ENCODE measurements at places on chromosomes 4 and X.

DNA sequence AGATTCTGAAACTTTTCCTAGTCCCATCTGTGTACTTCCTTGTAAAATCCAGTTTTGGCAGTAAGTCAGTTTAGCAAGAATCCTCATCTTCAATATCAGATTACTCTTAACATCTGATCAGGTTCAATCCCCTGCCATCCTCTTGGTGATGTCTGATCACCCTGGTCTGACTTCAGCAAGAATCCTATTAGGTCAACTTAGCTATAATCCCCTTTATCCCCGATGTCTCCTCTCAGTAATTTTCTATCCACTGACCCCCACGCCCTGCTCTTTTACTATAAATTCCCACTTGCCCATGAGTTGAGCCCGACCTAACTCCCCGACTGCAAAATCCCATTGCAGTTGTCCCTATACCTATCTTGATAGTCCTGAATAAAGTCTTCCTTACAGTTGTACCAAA lies 57.9 kb upstream of the PRSS48 start:
- no peak for DNase-seq

GRCh38 chr4:40820101-40820500 lies 70.3 kb downstream of the NSUN7 start:
- no peak for DNase-seq

DNA sequence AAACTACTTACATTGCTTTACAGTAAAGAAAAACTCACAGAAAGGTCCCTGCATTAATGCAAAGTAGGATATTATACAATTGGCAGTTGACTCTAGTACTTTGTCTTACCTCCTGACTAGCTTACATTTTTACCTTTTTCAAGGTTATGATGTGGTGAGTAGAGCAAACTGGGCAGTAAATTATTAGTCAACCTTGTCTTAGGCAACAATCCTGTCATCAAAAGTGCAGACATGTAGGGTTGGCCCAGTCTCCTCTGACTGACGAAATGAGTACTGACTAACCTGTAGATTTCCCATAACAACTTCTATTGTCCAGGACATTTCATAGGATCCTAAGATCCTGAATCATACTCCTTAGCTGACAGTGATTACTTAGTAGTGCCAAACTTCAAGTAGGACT lies 142.0 kb upstream of the NUDT6 start:
- no peak for DNase-seq

DNA sequence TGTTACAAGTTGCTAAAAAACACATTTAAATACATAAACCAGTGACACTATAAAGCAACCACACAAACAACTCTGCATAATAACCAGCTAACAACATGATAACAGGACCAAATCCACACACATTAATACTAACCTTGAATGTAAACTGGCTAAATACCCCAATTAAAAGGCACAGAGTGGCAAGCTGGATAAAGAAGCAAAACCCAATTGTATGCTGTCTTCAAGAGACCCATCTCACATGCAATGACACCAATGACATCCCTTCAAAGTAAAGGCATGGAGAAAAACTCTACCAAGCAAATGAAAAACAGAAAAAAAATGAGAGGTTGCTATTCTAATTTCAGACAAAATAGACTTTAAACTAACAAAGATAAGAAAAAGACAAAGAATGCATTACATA lies 34.4 kb upstream of the USP46 start:
- no peak for DNase-seq

- DNase-seq = no peak
Measured at GRCh38 chr4:41339812-41340809, 83.4 kb downstream of the UCHL1 start.

- DNase-seq = no peak
Measured at GRCh38 chr4:97759785-97760184, 383.5 kb downstream of the STPG2 start.

GRCh38 chr4:17109126-17109525 lies 210.7 kb upstream of the LDB2 start:
- no peak for DNase-seq

DNA sequence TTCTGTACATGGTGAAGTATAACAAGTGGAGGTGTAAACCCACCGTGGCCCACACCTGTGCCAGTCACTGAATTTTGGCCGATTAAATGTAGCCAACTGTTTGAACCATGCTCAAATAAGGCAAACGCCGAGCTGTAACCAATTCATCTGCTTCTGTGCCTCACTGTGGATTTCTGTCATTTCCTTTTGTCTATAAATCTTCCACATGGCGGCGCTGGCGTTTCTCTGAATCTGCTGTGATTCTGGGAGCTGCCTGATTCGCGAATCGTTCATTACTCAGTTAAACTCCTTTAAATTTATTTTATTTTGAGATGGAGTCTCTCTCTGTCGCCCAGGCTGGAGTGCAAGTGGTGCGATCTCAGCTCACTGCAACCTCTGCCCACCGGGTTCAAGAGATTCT lies 19.2 kb downstream of the SUPT20HL2 start:
- no peak for DNase-seq

DNA sequence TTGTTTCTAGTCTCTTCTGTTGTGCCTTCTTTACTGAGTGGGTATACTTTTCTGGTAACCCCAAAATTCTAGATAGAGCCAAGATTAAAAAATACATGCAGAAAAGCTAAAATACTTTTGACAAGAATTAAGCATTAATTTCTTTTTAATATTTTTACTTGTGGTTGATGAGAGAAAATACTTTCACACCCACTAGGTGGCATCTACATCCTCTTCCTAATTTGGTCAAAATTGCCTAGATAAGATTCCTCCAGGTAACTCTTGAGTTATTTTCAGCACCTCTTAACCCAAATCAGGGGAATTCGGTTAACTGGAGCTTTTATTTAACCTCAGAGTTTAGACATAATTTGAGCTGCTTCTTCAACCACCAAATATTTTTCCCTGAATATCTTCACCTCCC lies 28.4 kb upstream of the COX7B2 start:
- DNase-seq = no peak

DNA sequence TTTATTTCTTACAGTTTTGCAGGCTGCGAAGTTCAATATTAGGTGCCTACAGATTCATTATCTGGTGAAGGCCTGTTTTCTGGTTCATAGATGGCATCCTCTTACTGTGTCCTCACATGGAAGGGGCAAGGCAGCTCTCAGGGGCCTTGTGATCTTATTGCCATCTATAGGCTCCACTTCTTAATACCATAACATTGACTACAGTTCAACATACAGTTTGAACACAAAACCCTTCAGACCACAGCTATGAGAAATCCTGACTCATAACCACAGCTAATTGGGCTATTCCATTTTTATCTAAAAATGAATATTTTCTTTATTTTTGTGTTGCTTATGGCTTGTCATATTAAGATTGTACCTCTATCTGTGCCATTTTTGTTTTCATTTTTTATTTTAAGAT lies 72.3 kb downstream of the STAG2 start:
- no peak for DNase-seq

DNA sequence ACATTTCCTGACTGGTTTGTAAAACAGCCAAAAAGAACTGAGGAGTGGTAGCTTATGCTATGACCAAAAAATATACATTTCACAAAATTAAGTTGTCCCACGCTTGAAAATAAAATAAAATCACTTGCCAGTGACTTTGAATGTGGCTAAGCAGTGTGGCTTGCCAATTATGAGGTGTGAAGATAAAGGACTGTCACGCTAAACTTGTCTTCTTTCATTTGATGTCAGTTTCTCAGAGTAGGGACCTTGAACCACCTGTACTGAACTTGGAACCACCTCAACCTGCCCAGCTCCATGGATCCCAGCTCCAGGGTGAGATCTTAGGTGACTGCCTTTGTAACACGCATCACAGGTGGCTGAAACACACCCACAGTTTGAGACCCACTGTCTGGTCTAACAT lies 113.7 kb upstream of the TBL1X start:
- no peak for DNase-seq

DNA sequence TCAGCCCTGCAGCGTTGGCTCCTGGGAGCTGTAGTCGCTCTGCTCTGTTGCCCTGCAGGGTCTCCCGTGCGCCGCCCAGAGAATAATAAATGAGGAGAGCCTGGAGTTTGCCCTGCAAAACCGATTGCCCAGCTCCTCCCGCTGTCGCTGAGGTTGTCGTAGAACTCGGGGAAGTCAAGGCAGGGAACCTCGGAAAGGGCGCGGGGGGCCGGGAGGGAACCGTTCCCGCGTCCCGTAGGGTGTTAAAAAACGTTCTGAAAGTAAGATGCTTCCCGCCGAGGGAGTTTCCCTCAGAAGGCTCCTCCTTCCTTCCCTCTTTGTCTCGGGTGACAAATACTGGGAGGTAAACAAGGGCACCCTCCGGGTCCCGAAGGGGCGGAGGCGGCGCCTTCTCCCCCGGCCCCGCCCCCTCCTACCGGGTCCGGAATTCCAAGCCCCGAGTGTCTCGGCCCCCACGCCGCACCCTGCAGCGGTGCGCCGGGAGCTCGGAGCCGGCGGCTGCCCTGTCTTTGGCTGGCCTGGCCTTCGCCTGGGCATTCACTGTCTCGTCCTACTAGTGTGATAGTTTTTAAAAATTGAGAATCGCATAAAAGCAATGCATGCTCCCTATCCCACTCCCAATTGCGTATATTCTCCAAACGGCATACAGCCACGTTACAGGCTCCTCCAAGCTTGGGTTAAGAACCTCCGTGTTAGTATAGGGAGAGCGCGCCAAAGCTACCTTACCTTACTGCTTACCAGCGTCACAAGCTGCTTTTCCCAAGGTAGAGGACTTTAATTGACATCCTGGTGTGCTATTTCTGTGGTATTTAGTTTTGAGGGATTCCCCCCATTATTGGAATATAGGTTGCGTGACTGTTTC lies 964 bp upstream of the HMGB2 start:
- DNase-seq = peak; percentile 76

DNA sequence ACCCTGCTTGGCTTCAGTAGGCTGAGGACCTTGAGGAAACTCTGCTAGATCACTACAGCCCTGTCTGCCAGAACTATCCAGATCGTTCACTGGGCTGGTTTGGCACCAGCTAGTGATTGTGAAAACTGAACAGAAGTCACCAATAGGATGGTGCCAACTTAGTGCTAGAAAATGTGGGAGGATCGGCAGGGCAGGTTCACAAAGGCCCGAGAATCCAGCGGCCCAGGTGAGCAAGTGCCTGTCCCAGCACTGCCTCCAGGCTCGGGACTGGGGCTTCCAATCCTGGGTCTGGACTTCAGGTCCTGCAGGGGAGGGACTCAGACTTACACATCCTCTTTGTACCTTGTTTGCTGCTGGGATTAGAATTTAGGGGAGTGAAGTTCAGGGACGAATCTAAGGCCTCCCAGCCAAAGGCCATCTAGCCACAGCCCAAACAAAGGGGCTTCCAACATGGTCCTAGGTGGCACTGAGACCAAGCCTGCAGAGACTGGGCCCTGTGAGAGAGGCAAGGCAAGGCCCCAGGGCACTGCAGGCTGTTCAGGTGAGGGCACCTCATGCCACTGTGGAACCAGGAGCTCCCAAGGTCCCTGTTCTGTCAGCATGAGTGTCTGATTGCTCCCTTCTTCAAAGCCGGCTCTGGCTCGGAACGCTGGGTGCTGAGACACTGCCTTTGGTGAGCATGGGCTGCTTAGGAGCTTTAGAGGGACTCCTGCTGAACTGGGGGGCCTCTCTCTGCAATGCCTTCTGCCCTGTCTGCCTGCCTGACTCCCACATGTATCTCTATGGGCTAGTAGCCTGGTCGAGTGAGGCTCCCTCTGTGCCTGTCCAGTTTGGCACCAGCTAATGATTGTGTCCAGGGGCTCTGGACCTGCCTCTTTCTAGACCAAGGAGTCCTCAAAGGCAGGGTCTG lies 20.7 kb upstream of the ZNF185 start:
- DNase-seq = no peak

DNA sequence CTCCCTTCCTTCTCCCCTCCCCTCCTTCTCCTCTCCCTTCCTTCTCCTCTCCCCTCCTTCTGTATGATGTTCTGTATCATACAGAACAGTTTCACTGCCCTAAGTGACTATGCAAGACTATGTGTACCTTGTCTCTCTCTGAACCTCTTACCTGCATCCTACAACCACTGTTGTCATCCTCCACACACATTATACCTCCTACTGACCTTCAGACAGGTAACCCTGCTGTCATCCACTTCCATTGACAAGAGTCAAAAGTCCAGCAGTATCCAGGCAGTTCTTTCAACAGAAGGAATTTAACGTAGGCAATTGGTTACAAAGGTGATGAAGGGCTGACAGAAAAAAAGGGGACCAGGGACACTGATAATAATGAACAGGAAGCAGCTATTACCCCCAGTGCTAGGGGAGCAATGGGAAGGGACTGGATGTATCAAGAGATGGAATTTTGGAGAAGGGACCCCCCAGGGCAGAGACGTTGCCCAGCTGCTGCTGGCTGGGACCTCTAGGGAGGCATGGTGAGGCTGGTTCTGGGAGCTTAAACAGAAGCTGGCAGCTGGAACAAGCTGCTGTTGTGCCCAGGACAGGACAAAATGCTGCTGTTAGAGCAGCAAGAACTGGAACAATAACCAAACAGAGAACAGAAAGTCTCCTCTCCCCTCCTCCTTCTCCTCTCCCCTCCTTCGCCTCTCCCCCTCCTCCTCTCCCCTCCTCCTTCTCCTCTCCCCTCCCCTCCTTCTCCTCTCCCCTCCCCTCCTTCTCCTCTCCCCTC lies 84.7 kb downstream of the DCTD start:
- no peak for DNase-seq

GRCh38 chr4:82136161-82136801 lies 237.5 kb downstream of the HNRNPD start:
- no peak for DNase-seq

- DNase-seq = no peak
Measured at GRCh38 chr4:56371426-56372220, 15.7 kb downstream of the AASDH start.

GRCh38 chrX:153766098-153766817 lies 2.2 kb downstream of the PLXNB3 start:
- DNase-seq = no peak

GRCh38 chrX:116009861-116010710 lies 160.5 kb upstream of the AGTR2 start:
- DNase-seq = no peak

GRCh38 chr4:187090401-187090800 lies 366.7 kb upstream of the FAT1 start:
- no peak for DNase-seq

DNA sequence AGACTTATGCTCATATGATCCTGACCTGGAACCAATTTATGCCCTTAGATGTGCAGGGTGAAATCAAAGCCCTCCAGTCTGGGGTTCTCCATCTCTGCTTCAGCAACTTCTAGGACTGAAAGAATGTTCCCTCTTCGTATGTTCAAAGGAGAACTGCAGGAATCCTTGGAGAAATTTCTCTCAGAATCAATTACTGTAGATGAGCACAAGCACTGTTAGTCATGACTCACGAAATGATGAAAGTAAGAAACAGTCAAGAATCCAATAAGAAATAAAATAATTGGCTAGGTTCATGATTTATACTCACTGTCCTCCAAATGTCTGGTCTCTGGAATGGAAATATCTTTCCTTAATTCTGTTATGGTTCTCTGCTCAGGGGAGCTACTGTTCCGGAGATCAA lies 348.2 kb downstream of the PDGFC start:
- DNase-seq = no peak

DNA sequence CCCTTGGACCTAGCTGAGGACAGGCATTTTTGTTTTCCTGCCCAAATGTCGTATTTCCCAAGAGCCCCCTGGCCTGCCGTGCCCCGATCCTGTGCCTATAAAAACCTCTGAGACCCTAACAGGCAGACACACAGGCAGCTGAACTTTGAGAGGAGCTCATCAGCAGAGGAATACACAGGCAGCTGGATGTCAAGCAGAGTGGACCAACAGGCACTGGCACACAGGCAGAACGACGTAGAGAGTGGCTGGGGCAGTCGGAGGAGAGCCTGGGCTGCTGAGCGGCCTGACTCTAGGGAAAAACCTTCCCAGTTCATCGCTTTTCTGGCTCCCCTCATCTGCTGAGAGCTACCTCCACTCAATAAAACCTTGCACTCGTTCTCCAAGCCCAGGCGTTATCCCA lies 896.1 kb downstream of the PCDH18 start:
- no peak for DNase-seq
